ENCODE measurements at places on chromosomes 1 and 21. TPM values are rescaled to one million over a fixed set of nuclear protein-coding genes. Genes with fewer than 3 reads are reported as not detected.

DNA sequence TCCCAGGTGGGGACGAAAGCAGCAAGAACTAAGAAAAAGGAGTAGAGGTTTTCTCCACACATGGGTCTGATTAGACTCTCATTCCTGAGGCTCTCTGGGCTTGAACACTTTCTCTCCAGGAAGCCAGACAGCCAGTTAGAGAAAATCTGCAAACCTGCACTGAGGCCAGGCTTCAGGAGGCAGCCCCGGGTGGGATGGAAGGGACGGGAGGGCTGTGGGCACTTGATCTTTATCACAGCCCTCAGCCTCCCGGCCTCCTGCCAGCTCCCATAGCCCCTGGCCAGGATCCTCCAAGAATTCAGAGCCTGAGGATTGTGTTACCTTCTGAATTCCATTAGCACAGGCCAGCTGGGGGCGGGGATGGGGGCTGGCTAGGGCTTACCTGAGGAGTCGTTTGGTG is 40.1 kb downstream of the SERTAD4 start:
- no peak for DNase-seq

Gene SPATA21
- polyA plus RNA-seq: not detected

- peak; percentile 32 for DNase-seq
Measured at GRCh38 chr1:157776971-157777391, at the start of gene FCRL2. Gene FCRL2 (minus strand): TSS chr1:157777132. CDS start chr1:157777073, 59 bp downstream.

GRCh38 chr1:21117597-21118001 is 59.1 kb downstream of the EIF4G3 start:
- DNase-seq: no peak

- DNase-seq: no peak
Measured at GRCh38 chr1:170623171-170623570, 40.8 kb upstream of the PRRX1 start.

Data from naive B cell (primary cell).